Stimulated activated CD8-positive, alpha-beta memory T cell treated with anti-CD3 and anti-CD28 coated beads, Interleukin-4, amount 100 ng/mL, for 4 hours (primary cell): ENCODE measurements at places on chromosomes 11 and 22.

DNA sequence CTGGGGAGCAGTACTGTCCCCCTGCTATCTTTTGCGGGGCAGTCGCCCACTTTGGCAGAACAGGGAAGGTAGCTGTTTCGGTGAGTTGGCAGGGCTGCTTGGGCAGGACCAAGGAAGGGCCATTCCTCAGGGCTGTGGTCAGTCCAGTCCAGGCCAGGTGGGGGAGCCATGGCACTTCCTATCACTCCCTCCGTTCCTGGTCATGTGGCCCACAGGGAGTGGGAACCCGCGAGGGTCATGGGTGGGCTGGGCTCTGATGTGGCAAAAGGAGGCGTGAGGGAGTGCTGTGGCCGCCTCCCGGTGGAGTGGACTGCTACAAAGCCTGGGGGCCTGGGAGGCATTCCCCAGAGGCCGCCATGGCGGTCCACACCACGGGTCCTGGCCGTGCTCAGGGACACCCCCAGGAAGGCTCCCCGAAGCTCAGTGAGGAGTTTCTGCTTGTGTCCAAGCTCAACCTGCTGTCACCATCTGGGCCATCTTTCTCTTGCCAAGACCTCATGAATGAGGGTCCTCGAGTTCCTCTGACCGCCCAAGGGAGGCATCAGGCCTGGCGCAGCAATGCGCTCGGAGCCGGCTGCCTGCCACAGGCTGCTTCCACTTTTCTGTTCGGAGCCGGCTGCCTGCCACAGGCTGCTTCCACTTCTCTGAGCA lies 11.9 kb downstream of the CHID1 start:
- no peak for DNase-seq

GRCh38 chr22:46224044-46224897 lies 25.8 kb downstream of the CDPF1 start:
- no peak for DNase-seq

DNA sequence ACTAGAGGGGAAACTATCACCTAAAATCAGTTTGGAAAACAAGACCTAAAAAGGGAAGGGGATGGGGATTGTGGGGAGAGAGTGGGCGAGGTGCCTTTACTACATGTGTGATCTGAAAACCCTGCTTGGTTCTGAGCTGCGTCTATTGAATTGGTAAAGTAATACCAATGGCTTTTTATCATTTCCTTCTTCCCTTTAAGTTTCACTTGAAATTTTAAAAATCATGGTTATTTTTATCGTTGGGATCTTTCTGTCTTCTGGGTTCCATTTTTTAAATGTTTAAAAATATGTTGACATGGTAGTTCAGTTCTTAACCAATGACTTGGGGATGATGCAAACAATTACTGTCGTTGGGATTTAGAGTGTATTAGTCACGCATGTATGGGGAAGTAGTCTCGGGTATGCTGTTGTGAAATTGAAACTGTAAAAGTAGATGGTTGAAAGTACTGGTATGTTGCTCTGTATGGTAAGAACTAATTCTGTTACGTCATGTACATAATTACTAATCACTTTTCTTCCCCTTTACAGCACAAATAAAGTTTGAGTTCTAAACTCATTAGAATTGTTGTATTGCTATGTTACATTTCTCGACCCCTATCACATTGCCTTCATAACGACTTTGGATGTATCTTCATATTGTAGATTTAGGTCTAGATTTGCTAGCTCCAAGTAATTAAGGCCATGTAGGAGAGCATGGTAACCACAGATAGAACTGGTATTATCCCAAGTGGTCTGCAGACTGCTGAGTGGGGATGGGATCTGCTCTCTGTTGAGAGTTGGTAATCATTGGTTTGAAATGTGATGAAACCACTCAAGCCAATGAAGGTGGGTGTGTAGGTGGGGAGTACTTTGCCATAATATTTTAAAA lies 3.6 kb downstream of the NEAT1 start:
- DNase-seq: no peak

DNA sequence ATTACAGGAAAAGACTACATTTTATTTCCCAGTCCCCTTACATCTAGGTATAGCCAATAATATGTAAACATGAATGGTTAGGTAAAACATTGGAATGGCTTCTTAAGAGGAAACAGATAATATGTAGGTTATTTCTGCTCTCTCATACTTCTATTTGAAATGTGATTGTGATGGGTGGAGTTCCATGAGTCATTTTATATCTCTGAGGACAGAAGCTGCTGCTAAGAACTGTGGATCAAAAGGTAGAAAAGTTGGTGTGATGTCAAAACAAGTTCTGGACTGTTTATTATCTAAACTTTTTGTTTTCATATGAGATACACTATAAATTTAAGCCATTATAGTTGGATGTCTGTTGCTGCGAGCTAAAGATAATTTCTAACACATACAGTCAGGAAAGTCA lies 799.4 kb upstream of the TENM4 start:
- no peak for DNase-seq

DNA sequence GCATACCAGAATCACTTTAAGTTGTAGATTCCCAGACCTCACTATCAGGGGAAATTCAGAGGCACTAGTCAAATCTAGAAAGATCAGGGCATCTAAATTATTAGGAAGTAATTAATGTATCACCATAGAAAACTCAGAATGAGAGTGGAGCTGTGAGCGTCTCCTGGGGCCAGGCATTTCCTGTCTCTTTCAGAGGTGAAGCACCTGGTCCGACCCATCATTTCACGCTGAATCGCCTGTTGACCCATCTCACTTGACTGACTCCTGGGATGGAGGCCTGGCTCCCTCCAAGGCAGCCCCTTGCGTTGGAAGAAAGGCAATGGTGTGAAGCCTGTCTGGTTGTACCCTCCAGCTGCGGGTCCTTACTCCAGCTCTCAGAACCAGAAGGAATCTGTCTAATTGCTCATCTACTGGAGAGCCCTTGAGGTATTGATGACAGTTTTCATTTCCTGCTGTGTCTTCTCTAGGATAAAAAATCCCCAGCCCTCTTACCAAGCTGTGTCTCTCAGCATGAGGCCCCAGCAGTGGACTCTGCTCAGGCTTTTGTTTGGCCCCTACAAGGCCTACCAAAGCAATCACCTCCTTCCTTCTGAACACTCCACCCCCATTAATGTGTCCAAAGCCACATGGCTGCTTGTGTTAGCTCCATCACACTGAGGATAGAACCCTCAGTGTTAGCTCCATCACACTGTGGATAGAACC lies 93.2 kb upstream of the SYT13 start:
- DNase-seq: no peak

- DNase-seq: no peak
Observed at GRCh38 chr11:71238285-71238875, 14.0 kb downstream of the SHANK2 start.
